Kidney (tissue), 22 donors: ENCODE measurements at places on chromosomes 5 and 9. TPM values are rescaled to one million over a fixed set of nuclear protein-coding genes. Genes with fewer than 3 reads are reported as not detected.

The PCDHB14 gene
- 6.2 TPM for total RNA-seq

DNA sequence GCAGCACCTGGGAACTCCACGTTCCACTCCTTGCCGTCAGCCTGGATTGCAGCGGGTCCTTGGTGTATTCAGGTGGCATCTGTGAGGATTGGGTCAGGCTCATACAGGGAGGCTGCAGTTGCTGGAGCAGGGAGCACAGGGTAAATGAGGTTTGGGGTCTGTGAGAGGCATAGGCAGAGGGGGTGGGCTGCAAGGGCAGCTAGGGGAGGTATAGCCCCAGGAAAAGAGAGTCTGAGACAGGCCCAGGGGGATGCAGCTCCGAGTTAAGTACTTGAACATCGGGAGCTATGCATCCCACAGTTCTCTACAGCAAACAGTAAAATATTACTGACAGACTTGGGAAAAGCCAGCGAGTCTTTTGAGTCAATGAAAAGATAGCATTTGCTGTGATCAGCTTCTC lies 101.6 kb downstream of the TRIO start:
- DNase-seq: no peak

- no peak for DNase-seq
These were observed 12.8 kb upstream of the KCNV2 start for GRCh38 chr9:2704504-2704903.

- DNase-seq: no peak
These were observed 4.7 kb downstream of the BTNL9 start for GRCh38 chr5:181044662-181045305.
